ENCODE measurements at places on chromosomes 2 and 18. TPM values are rescaled to one million over a fixed set of nuclear protein-coding genes. Genes with fewer than 3 reads are reported as not detected.

GRCh38 chr2:178194600-178195389, 483 bp downstream of the OSBPL6 start:
- peaks cover 13% of the 10 kb centered on the region for H3K4me1 ChIP-seq
- peak overlapping the region; percentile 68 for H3K27ac ChIP-seq
- H3K4me3 ChIP-seq, result peak overlapping the region; percentile 72
- peak; percentile 54 for DNase-seq
- no peaks in the 10 kb centered on the region for H3K27me3 ChIP-seq

FAM237A gene
- not detected for total RNA-seq

- no peaks in the 10 kb centered on the region for H3K36me3 ChIP-seq
- H3K27ac ChIP-seq, result no peak overlapping the region
- no peak for DNase-seq
- H3K4me3 ChIP-seq, result no peak overlapping the region
- H3K4me1 ChIP-seq, result peaks cover 4% of the 10 kb centered on the region
Measured at GRCh38 chr2:113148606-113149552, 21.5 kb downstream of the IL1RN start.

- H3K27me3 ChIP-seq, result no peaks in the 10 kb centered on the region
- no peak overlapping the region for H3K27ac ChIP-seq
- no peaks in the 10 kb centered on the region for H3K36me3 ChIP-seq
- DNase-seq, result peak; percentile 49
Measured at GRCh38 chr18:3498698-3499471, 48.9 kb downstream of the TGIF1 start.

DNA sequence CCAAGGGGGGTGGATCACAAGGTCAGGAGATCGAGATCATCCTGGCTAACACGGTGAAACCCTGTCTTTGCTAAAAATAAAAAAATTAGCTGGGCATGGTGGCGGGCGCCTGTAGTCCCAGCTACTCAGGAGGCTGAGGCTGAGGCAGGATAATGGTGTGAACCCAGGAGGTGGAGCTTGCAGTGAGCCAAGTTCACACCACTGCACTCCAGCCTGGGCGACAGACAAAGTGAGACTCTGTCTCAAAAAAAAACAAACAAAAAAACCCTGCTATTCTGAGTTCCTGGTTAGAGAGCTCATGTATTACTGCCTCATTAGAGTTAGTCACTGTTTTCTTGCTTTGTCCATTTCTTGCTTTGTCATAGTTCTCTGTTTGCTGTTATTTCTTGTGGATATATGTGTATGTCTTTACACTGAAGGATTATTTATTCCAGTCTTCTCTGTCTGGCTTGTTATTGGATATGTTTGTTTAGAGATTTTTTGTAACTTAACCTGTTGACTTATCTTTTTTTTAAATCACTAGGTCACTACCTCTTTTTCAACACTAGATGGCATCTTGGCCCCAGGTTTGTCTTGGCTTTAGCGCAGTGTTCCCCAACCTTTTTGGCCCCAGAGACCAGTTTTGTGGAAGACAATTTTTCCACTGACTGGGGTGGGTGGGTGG, 17.0 kb downstream of the TTLL4 start:
- H3K4me1 ChIP-seq, result peaks cover 20% of the 10 kb centered on the region
- no peak overlapping the region for H3K4me3 ChIP-seq
- H3K27me3 ChIP-seq, result no peaks in the 10 kb centered on the region
- no peak overlapping the region for H3K27ac ChIP-seq

PID1 gene
- 13.6 TPM for total RNA-seq

- DNase-seq, result peak; percentile 61
- peaks cover 16% of the 10 kb centered on the region for H3K27me3 ChIP-seq
- H3K27ac ChIP-seq, result no peak overlapping the region
- peaks cover 9% of the 10 kb centered on the region for H3K4me1 ChIP-seq
Measured at GRCh38 chr2:44918095-44918775, 23.3 kb upstream of the SIX3 start.

DNA sequence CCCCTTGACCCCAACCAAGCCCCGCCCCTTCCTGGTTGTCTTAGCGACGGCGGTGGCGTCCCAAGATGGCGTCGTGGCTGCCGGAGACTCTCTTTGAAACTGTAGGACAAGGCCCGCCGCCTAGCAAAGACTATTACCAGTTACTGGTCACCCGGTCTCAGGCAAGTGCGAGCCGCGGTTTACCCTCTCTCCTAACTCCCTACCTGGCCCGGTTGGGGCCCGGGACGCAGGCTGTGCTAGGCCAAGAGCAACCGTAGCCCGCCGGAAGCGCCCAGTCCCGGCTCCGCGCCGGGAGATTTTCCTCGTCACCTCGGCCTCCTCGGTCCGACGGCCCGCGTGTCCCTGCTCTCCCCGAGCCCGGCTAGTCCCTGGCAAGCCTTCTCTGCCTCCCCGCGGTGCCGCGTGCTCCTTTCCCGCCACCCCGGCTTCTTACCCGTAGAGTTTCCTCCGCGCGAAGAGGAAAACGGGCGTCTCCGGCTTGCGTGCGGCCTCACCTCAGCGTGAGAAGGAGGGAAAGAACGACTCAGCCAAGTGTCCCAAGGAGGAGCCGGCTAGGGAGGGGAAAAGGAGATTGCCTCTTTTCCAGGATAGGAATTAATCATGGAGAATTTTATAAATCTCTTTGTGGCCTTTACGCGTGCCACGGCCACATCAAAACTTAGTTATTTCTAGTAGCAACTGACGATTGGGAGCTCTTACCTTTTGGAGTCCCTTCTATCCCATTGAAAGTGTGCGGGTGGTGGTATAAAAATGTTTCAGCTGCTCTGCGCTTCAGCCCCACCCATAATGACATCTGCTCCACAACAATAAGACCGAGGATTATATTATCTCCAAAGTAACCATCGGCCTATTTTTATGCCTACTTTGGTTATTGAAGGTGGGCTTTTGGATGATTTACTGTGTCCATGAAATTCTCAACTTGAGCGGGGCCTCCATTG, at the start of gene FBXO36:
Gene FBXO36, plus strand, starts transcription at position 55 of the 938 bp plus-strand sequence. Its CDS starts 11 bp downstream, at position 66.
- peaks cover 4% of the 10 kb centered on the region for H3K36me3 ChIP-seq
- H3K4me1 ChIP-seq, result peaks cover 9% of the 10 kb centered on the region
- no peaks in the 10 kb centered on the region for H3K27me3 ChIP-seq
- peak; percentile 44 for DNase-seq

DNA sequence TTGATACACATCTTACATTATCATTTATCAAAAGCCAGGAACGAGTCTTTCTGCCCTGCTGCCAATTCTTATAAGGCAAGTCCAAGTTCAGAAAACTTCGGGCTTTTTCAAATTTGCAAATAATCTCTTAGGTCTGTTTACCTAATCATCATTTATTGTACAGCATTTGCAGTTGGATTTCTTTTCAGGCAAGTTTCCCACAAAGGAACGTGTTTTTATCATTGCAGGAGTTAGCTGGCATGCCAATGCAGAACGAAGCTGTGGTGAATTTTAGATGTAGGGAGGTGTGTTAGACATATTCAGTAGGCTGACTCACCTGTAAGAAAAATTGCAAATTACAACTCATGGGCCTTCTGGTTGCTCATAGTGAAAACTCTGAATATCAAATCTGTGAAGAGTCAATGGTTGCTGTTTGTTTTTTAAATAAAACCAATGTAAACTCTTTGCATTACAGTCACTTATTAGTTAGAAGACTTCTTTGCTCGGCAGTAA, 209.6 kb downstream of the SRBD1 start:
- H3K4me1 ChIP-seq, result no peaks in the 10 kb centered on the region
- no peak overlapping the region for H3K27ac ChIP-seq
- no peak for DNase-seq
- H3K36me3 ChIP-seq, result no peaks in the 10 kb centered on the region

GRCh38 chr2:226609366-226609765, 190.3 kb downstream of the IRS1 start:
- H3K27ac ChIP-seq, result peak overlapping the region; percentile 67
- peak; percentile 92 for DNase-seq
- H3K36me3 ChIP-seq, result no peaks in the 10 kb centered on the region
- peaks cover 13% of the 10 kb centered on the region for H3K4me1 ChIP-seq
- H3K27me3 ChIP-seq, result no peaks in the 10 kb centered on the region

DNA sequence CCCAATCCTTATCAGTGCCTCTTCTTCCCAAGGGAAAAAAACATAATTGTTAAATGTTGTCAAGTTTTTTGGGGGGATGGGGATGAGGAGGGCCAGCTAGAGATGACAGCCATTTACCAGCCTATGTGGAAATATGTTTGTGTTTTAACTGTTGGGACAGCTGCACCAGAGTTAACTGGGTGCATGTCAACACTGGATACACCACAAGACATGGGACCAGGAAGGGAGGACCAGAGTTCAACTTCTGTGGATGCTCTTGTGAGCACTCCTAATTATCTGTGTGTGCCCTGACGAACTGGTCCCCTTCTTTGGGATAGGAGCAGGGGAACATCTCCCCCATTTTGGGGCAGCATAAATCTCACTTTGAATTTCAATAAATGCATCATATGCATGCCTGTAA, 66.1 kb upstream of the FZD5 start:
- DNase-seq, result no peak
- no peaks in the 10 kb centered on the region for H3K27me3 ChIP-seq
- no peaks in the 10 kb centered on the region for H3K36me3 ChIP-seq
- no peak overlapping the region for H3K4me3 ChIP-seq
- H3K27ac ChIP-seq, result no peak overlapping the region

C2orf66 gene
- 0.54 TPM for total RNA-seq

DNA sequence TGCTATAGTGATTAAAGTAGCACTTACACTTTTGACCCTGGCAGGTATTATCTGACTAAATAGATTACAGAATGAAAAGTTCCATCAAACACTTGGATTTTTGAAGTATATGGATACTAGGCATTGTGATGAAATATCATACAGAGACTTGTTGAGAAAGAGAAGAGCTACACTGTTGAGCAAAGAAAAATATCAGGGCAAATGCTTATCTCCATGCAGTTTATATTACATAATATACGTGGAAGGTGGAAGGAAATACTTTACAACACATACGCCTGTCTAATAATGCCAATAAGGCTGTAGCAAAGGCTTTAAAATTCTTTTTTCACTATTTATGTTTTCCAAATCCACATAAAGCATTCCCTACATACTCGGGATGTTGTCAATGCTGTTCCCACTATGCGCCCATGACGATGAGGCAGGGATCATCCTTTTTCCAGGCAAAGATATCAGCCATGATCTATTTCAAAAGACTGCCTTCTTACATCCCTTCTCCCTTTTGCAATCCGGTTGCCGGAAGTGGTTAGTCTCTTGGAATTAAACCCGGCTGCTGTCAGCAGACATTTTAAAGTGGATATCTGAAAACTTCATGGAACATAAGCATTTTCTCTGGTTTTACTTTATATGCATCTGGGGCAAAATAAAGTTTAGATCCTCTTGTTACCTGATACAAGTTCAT, 92.6 kb upstream of the ITGA4 start:
- no peak for DNase-seq
- no peaks in the 10 kb centered on the region for H3K4me1 ChIP-seq
- no peaks in the 10 kb centered on the region for H3K27me3 ChIP-seq
- no peaks in the 10 kb centered on the region for H3K36me3 ChIP-seq
- H3K27ac ChIP-seq, result no peak overlapping the region

GREB1L gene
- 16.2 TPM for total RNA-seq

SCLY gene
- 15.4 TPM for total RNA-seq

CEP76 gene
- total RNA-seq, result 9.5 TPM

DUSP19 gene
- 3.1 TPM for total RNA-seq

- no peak overlapping the region for H3K27ac ChIP-seq
- no peak overlapping the region for H3K4me3 ChIP-seq
- H3K27me3 ChIP-seq, result no peaks in the 10 kb centered on the region
- peaks cover 10% of the 10 kb centered on the region for H3K4me1 ChIP-seq
- no peak for DNase-seq
Measured at GRCh38 chr18:58896268-58896667, 31.6 kb downstream of the ZNF532 start.

ARHGEF33 gene
- 0.30 TPM for total RNA-seq

- no peaks in the 10 kb centered on the region for H3K27me3 ChIP-seq
- no peaks in the 10 kb centered on the region for H3K36me3 ChIP-seq
- H3K4me1 ChIP-seq, result peaks cover 47% of the 10 kb centered on the region
- peak overlapping the region; percentile 96 for H3K27ac ChIP-seq
Measured at GRCh38 chr18:77127769-77128671, 4.6 kb downstream of the MBP start.

GRCh38 chr2:233032551-233033320, at the start of gene NEU2:
NEU2 (plus strand) TSS chr2:233032672; CDS start chr2:233032672, 0 bp downstream.
- H3K27ac ChIP-seq, result no peak within 1 kb of the TSS
- no peaks in the 10 kb centered on the region for H3K36me3 ChIP-seq
- H3K4me1 ChIP-seq, result peaks cover 9% of the 10 kb centered on the region
- H3K27me3 ChIP-seq, result no peaks in the 10 kb centered on the region

- no peaks in the 10 kb centered on the region for H3K4me1 ChIP-seq
- no peak for DNase-seq
- H3K27me3 ChIP-seq, result peaks cover 3% of the 10 kb centered on the region
- no peak overlapping the region for H3K27ac ChIP-seq
- no peaks in the 10 kb centered on the region for H3K36me3 ChIP-seq
- no peak overlapping the region for H3K4me3 ChIP-seq
Measured at GRCh38 chr2:171568089-171568488, 45.8 kb downstream of the CYBRD1 start.

- no peaks in the 10 kb centered on the region for H3K27me3 ChIP-seq
- peak; percentile 10 for DNase-seq
- no peaks in the 10 kb centered on the region for H3K36me3 ChIP-seq
- no peaks in the 10 kb centered on the region for H3K4me1 ChIP-seq
- H3K4me3 ChIP-seq, result no peak overlapping the region
Measured at GRCh38 chr18:28408528-28408927, 231.6 kb upstream of the CDH2 start.

ATOH8 gene
- total RNA-seq, result 1.9 TPM

UPP2 gene
- total RNA-seq, result not detected

DNA sequence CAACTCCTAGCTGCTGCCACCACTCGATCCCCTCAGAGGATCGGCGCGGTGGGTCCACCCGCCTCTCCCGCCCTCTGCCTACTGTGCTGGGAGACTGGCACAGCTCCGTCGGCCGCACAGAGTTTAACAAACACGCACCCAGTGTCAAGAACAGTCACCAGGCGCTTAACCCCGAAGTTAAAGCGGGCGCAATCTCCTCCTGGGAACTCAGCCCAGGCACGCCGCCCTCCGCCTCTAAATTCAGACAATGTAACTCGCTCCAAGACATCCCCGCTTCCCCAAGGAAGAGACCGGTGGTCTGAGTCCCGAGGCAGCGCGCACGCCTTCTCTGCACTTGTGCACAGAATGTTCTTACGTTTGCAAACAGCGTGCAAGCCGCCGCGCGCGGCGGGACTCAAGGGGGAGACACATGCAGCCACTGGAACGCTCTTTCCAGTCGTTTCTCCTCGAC, 533 bp downstream of the CXCR4 start:
- H3K4me3 ChIP-seq, result peak overlapping the region; percentile 51
- H3K4me1 ChIP-seq, result peaks cover 19% of the 10 kb centered on the region
- peak; percentile 36 for DNase-seq
- H3K36me3 ChIP-seq, result no peaks in the 10 kb centered on the region

ADAM23 gene
- 13.9 TPM for total RNA-seq

EFEMP1 gene
- 155 TPM for total RNA-seq

DNA sequence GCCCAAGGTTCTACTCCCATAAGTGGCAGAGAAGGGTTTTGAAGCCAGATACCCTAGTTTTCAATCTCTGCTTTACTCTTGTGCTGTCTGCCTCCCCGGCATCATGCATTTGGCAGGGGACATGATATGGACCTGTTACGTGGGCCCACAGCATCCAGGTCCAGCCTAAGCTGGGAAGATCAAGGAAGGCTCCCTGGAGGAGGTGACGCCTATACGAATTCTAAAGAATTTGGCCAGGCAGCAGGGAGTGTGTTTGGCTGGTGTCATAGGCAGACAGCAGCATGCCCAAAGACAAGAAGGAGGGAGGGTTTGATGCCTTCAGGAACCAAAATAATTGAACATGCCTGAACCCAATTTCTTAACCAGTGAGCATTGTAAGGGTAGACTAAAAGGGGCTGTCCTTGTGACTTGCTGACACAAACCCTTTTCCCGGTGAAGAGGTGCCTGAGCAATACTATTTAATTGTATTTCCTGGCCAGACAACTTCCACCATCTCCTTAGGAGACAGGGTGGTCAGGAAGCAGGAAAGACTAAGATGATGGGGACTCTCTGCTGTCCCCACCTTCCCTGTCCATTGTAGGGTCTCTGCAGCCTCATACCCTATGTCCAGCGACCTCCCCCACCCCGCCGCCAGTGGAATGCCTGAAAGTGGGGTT, 21.3 kb downstream of the NRP2 start:
- H3K36me3 ChIP-seq, result no peaks in the 10 kb centered on the region
- H3K4me3 ChIP-seq, result no peak overlapping the region
- no peak for DNase-seq
- no peaks in the 10 kb centered on the region for H3K27me3 ChIP-seq
